Dermis microvascular lymphatic vessel endothelial cell (primary cell): ENCODE measurements at places on chromosomes 5 and 9.
A peak's percentile ranks its signal among the peaks of the same experiment; 100 is the strongest.

GRCh38 chr5:137730336-137730735, 5.6 kb downstream of the KLHL3 start:
- DNase-seq: no peak

- DNase-seq: no peak
Measured at GRCh38 chr5:124343451-124343867, 403.0 kb downstream of the ZNF608 start.

DNA sequence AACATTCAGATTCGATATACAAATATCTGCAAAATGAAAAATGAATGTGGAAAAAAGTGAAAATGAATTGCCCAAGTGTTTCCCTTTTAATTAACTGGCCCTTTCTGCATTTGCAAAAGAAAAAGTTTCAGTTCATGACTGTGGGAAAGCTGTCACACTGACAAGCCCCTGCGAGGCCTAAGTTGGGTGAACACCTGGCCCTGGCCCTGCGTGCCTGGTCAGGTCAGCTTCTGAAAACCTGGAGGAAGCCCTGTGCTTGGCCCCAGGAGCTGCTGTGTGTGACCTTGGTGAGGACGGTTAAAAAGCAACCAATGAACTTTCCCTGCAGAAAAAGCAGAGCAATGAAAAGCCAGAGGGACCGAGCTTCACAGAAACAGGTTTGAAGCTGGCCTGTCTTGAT, 41.0 kb upstream of the SHC3 start:
- DNase-seq: no peak

- DNase-seq: no peak
Measured at GRCh38 chr9:79766091-79766490, 194.3 kb downstream of the TLE4 start.

GRCh38 chr5:9765419-9766140, 135.4 kb upstream of the TAS2R1 start:
- DNase-seq: no peak

- no peak for DNase-seq
Measured at GRCh38 chr5:98602534-98603112, 170.8 kb upstream of the RGMB start.

- no peak for DNase-seq
Measured at GRCh38 chr9:136886610-136887597, 588 bp downstream of the TRAF2 start.

DNA sequence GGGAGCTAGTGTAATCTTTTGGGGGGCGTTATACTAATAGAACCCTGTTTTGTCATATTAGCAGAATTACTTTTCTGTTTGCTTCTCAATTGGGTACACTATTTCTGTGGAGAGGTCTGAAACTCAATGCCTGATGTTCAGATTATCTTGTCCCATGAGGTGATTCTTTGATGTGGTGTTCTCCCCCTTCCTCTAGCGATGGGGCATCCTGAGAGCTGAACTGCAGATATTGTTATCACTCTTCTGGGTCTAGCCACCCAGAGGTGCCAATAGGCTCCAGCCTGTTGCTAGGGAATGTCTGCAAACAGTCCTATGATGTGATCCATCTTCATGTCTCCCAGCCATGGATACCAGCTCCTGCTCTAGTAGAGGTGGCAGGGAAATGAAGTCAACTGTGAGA, 233.1 kb upstream of the RASA1 start:
- no peak for DNase-seq

DNA sequence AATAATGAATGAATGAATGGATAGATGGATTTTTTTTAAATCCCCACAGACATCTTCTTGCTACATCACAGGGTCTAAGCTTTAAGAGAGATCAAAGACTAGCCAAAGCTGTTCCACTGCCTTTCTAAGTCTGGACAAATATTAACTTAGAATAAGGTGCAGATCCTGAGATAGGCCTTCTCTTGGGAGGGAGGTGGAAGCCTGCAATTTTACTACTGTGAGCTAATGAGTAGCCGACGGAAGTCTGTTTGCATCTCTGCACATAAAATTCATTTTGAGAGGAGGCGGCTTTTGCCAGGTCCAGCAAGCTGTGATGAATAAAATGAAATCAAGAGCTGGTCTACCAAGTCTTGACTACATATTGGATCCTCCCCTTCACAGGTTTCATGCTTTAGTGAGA, 484.9 kb downstream of the TMEM38B start:
- DNase-seq: no peak

DNA sequence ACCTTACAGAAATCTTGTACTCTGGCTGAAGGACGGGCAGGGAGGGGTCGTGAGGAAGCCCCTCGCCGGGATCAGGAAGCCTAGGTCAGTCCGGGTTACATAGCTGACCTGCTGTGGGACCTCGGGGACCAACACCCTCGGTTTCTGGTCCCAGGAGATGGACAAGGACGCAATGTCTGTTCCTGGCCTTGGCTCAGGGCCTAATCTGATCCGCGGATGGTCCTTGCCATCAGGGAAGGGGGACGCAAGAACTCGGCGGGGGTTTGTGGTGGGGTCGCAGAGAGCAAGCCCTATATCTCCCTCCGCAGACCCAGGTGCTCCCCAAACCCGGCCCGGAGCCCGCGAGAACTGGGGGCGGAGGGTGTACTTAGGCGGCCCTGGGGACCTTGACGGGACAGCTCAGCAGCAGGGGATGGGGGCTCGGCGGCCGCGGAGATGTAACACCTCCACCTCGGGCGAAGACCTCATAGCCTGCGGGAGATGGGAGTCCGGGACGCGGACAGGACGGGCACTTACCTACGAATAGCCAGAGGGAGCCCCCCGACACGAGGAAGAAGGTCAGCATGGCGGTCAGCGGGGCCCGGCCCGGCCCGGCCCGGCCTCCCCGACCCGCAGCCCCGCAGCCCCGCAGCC, 353 bp downstream of the ACSL6 start:
- DNase-seq: no peak

GRCh38 chr5:115811406-115811805, 5.1 kb downstream of the CDO1 start:
- DNase-seq: no peak

DNA sequence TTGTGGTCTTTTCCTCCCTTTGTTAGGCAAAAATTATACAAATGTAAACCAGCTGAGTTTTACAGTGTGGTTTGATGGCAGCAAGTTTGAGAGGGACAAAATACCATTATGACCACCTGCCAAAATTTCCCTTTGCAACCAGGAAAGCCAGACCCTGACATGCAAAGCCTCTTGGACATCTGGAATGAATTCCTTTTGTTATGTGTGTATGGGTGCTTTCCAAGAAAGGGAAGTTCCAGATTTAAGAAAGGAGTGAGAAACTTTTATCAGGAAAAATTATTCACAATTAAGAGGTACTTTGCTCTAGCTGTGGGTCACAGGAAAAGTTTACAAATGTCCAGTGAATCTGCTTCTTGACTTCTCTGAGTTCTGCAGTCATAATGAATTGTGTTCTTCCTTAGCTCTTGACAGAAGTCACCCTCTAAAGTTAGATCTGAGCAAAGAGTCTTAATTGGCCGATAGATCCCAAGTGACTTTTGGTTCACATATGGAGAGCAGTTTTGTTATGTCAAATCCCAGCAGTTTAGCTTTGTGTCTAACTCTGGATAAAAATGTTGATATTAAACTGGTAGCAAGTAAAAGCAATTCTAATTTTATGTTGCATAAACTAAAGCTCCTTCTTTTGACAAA, 295.9 kb upstream of the ZNF608 start:
- DNase-seq: no peak

DNA sequence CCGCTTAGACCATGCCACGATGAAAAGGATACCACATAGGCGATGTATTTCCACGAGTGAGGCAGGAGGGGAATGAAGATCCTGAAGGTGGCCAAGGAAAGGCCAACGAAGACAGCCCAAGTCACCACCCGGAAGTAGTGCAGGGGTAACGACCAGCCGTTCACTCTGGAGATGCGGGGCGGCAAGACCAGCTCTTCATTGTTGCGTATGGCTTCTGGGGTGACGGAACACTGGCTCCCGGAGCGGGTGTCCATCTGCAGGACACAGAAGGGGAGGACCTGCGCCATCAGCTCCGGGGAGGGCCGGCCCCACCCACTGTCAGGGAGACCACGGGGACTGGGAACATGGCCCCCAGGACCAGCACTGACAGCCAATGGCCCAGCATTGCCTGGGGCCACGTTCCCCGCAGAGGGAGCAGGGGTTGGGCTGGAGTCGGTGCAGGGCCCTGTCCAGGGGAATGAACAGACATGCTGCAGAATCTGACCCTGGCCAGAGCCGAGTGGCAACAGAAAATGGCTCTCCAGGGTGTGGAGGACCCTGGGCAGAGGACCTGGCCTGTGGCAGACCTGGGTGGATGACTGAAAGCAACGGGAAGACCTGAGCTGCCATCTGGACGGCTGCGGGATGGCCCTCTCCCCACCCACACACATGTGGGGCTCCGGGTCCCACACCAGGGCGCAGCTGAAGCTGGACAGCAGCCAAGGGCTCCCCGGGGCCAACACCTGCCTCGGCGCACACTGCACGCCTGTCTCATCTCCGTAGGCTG, 17.7 kb downstream of the ZDHHC11B start:
- DNase-seq: no peak

- DNase-seq: no peak
Measured at GRCh38 chr9:123616707-123617106, 260.7 kb downstream of the CRB2 start.

DNA sequence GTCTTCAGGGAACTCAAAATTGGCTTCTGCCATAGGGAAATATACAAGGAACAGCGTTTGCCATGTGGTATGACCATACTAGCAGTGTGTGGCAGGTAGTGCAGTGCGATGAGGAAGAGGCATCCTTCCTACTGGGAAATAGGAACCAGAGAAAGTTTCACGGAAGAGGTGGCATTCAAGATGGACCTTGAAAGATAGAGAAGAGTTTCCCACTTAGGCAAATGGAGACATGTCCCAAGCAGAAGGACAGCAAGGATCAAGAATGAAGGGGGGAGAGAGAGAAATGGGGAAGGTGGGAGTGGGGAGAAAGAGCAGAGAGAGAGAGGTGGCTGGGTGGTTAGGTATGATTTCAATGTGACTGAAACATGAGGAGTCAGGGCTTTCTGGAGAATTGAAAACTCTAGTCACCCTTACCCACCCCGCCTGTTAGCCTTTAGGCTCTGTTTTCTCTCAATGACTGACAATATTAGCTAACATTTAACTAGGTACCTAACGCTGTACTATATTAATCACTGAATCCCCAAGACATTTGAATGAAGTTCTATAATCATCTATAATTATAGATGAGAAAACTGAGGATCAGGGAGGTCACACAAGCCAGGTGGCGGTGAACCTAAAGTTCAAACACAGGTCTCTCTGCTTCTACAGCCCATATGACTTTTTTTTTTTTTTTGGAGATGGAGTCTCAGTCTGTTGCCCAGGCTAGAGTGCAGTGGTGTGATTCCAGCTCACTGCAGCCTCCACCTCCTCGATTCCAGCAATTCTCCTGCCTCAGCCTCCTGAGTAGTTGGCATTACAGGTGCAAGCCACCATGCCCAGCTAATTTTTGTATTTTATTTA, 171.3 kb downstream of the NR3C1 start:
- no peak for DNase-seq

- DNase-seq: no peak
Measured at GRCh38 chr9:77916820-77917219, 114.8 kb downstream of the GNAQ start.

DNA sequence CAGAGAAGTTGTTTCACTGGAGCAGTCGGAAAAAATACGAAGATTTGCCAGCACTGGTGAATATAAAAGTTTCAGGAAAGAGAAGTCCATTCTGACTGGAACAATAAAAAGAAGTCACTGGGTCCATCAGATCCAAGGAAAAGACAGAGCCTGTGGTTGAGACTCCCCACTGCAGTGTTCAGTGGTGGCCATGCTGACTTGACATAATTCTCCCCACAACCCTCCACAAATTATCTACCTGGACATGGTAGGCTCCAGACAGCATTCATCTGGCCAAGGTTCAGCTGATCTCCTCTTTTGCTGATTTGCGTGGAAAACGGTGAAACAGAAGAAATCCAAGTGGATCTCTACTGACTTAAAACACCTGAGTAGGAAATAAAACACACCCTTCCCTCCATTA, 8.0 kb downstream of the THBS4 start:
- no peak for DNase-seq

DNA sequence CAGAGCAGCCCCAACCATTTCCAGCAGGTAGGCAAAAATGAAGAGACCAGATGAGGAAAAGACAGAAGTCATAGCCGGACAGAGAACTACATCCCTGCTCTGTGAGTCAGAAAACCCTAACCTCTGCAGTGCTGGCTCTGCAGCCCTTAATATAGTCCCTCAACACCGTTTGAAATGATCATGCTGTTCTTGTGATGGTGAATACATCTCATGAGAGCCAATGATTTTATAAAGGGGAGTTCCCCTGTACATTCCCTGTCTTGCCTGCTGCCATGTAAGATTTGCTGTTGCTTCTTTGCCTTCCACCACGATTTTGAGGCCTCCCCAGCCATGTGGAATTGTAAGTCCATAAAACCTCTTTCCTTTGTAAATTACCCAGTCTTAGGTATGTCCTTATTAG, 216.8 kb upstream of the RFX3 start:
- DNase-seq: no peak

DNA sequence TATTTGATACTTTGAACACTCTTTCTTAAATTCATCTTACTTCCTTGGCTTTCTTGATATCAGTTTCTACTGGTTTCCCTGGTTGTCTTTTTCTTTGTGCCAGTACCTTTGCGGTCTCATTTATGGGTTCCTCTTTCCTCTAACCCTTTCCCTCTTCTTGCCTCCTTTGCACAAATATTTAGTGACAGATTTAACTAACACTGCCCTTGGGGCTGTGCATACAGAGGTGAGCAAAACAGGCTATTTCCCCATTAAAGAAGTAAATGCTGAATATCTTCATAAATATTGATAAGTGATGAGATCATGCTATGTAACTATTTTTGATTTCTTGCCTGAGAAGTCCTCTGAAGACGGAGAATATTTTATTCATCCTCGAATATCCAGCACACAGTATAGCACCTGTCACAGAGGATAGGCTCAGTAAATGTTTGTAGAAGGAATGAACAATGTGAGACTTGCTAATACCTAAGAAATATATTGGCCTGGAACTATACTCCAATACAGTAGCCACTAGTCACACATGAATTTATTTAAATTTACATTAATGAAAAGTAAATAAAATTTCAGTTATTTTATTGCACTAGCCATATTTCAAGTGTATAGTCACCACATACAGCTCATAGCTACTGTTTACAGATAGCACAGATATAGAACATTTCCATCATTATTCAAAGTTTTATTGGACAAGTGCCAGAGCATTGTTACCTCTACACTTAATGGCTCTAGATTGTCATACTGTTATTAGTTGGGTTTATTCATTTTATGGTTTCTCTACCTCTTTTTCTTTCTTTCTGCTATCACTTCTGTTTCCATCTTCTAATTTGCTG, 90.4 kb downstream of the RIC1 start:
- peak; percentile 80 for DNase-seq

- DNase-seq: no peak
Measured at GRCh38 chr9:13590996-13591395, 311.5 kb upstream of the MPDZ start.

- no peak for DNase-seq
Measured at GRCh38 chr9:110641293-110641692, 27.3 kb upstream of the MUSK start.

GRCh38 chr9:135502168-135502872, 1.8 kb downstream of the MRPS2 start:
- no peak for DNase-seq

GRCh38 chr5:173123416-173123815, 20.9 kb upstream of the BNIP1 start:
- no peak for DNase-seq
